ENCODE measurements at places on chromosomes 1 and 21.

DNA sequence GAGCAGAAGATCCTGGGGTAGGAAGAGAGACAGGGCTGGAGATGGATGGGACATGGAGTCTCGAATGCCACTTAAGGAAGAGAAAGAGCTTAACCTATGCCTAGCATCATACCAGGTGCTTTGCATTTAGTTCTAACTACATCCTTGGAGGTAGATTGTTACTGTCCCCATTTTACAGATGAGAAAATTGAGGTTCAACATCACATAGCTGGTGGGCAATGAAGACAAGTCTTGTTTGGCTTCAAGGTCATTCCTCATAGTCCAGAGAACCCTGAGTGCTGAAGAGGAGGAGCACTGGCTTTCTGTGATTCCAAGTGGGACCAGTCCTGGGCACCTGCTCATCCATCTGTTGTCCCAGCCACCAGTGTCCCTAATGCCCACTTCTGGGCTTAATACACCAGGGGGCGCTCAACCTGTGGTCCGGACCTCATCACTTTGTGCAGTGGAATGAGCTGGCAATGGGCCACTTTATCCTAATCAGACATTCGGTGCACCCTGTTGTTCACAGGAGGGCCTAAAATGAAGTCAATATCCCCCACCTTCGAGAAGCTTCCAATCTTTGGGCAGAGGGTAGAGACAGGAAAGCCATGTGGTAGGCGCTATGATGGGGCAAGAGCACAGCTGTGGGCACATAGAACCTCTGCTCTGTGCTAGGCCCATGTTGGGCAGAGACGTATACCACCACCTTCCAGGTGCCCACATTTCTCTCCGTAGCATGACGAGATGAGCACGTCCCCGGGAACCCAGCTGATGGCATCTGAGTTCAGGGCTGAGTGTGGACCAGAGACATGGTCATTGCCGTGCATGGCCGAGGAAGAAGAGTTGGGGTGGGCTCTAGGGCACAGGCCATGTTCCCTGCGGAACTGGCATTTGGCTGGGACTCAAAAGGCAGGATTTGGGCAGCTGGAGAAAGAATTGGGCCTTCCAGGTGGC lies 9.2 kb downstream of the RPS6KA1 start:
- no peak for DNase-seq

DNA sequence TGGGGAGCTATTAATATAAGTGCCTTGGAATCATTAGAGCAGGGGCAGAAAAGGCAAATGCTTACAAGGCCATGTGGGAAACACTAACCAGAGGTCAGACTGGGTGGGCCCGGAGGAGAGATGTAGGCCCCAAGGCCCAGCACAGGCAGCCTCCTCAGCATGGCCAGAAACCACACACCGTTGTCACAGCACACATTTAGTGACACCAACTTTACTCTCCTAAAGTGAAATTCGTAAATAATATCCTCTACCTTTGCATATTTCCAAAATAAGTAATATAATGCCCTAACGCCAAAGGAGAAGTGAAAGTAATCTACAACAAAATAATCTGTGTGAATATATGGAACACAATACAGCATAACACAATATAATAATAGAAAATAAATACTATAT lies 62.6 kb downstream of the KIF21B start:
- no peak for DNase-seq

GRCh38 chr21:39881661-39882060 lies 14.4 kb downstream of the PCP4 start:
- no peak for DNase-seq

DNA sequence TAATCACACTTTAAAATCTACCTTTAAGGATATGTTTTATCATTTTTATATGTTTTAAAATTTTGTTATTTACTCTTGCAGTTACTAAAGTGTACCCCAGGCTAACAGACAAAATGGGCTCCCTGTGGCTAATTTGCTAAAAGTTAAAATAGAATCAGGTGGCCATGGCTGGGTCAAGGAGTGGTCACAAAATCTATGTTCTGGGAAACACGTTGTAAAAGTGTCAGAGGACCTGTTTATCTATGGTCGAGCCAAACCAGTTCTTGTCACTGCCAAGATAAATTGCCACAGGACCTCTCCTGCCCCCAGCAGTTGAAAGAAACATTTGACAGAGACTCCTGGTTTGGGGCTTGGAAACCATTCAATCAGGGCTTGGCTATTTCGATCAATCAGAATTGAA lies 21.2 kb upstream of the TTLL7 start:
- DNase-seq, result no peak

DNA sequence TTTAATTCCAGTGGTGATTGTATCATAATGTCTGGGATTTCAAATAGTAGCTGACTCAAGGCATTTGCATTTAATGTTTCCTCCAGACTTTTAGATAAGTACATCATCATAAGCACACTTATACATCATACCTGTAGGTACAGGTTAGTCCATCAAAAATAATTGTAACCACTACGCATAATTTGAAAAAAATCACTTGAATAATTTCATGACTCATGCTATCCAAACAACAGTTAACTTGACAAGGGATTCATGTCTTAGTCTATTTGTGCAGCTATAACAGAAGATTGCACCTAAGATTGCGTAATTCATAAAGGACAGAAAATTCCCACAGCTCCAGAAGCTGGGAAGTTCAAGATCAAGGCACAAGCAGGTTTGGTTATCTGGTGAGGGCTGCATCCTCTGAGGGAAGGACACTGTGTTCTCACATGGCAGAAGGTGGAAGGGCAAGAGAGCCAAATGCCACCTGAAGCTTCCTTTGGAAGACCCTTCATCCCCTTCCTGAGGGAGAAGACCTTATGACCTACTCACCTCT lies 801.7 kb upstream of the BRINP3 start:
- no peak for DNase-seq

GRCh38 chr1:214107322-214108096 lies 119.7 kb downstream of the PROX1 start:
- no peak for DNase-seq

- DNase-seq, result no peak
Measured at GRCh38 chr1:218494449-218494852, 149.3 kb downstream of the TGFB2 start.

GRCh38 chr1:240405751-240406150 lies 206.2 kb downstream of the GREM2 start:
- DNase-seq, result no peak

- DNase-seq, result no peak
Measured at GRCh38 chr21:32562915-32563314, 22.4 kb downstream of the TCP10L start.

DNA sequence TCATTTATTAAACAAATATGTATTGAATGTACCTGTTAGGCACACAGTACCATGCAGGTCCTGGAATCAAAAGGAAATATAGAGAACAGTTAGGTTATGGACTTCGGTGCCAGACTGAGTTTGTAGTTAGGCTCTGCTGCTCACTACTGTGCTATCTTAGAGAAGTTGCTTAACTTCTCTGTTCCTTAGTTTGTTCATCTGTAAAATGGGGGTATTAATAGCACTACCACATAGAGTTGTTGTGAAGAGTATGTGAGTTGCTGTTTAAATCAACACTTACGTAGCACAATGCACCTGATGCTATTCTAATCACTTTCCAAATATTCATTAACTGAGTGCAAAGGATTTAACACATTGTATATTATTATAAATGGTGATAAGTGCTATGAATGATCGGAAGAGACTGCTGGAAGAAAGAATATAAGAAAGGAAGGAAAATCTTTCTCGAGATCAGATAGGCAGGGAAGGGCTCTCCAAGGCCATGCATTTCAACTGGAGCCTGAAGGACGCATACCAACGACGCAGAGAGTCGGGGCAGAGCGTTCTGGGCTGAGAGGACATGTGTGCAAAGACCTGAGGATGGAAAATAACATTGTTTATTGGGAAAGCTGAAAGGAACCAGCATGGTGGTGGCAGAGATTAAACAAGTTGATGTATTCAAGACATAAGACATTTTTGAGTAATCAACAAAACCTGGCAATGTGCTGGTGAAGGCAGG lies 3.5 kb upstream of the AKNAD1 start:
- no peak for DNase-seq

DNA sequence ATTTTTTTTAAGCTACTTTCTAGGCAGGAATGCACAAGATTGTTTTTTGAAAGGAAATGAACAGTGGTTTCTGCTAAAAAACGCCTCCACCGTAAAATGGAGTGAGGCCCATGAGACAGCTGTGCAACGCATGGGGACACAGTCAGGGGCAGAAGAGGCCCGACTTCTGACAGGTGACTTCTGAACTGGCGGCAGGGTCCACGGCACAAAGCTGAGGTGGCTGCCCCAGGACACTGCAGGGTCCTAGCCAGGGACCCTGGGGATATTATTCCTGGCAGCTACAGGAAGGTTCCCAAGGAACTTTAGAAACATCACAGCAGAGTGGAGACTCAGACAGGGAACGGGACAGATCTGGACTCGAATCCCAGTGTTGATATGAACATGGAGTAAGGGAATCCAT lies 75.1 kb downstream of the SIM2 start:
- no peak for DNase-seq

- DNase-seq, result no peak
Measured at GRCh38 chr1:245345191-245345884, 190.6 kb downstream of the KIF26B start.

GRCh38 chr1:3502641-3503524 lies 48.4 kb downstream of the ARHGEF16 start:
- no peak for DNase-seq

DNA sequence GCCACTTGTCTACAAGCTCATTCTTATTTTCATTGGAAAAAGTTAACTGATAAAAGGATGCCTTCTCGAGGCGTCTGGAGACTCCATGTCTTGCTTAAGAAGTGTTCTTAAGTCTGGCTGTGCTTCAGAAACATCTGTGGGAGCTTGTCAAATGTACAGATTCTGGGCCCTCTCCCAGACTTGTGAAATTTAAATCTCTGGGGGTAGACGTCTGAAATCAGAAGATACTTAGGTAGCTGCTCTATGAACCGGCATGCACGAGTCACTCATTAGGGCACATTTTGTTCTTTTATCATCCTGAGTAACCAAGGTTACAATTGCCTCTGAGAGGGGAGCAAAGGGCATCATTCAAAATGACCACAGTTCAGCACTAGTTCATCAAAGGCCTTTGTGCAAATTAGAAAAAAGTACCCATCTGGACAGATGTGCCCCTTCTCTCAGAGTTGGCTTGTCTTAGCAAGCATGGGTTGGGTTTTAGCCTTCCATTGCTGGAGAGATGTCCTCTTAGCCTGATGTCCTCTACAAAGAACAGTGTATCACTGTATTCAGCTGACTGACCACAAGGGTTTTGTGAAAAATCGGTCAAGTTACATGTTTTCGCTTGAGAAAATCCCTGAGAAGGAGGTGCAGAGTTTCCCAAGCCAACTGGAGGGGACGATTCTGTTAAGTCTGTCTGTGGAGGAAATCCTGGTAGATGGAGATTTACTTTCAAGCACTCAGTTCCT lies 156.9 kb downstream of the ASTN1 start:
- DNase-seq, result no peak

DNA sequence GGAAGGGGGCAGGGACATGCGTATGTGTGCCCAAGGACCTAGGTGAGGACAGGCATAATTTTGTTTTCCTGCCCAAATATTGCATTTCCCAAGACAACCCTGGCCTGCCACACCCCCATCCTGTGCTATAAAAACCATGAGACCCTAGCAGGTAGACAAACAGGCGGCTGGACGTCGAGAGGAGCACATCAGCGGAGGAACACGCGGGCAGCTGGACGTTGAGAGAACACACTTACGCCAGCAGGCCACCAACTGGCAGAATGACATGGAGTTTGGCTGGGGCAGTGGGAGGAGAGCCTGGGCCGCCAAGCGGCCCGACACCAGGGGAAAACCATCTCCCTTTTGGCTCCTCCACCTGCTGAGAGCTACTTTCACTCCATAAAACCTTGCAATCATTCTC lies 3.0 kb upstream of the FGGY start:
- no peak for DNase-seq

DNA sequence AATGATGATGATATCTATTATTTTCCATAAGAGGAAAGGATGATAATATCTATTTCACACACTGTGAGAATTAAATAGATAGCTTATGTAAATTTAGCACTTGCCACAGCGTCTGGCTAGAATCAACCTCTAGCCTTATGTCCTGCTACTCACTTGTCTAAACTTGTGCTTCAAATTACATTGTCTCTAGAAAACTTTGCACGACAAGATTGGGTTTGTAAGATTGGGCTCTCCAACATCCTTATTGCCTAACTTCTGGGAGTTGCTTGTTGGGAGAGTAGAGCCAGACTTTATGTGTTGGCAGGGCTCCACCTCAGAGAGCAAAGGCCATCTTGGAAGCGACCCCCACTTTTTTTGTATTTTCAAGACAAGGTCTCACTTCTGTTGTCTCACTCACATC lies 50.0 kb upstream of the POGK start:
- no peak for DNase-seq

DNA sequence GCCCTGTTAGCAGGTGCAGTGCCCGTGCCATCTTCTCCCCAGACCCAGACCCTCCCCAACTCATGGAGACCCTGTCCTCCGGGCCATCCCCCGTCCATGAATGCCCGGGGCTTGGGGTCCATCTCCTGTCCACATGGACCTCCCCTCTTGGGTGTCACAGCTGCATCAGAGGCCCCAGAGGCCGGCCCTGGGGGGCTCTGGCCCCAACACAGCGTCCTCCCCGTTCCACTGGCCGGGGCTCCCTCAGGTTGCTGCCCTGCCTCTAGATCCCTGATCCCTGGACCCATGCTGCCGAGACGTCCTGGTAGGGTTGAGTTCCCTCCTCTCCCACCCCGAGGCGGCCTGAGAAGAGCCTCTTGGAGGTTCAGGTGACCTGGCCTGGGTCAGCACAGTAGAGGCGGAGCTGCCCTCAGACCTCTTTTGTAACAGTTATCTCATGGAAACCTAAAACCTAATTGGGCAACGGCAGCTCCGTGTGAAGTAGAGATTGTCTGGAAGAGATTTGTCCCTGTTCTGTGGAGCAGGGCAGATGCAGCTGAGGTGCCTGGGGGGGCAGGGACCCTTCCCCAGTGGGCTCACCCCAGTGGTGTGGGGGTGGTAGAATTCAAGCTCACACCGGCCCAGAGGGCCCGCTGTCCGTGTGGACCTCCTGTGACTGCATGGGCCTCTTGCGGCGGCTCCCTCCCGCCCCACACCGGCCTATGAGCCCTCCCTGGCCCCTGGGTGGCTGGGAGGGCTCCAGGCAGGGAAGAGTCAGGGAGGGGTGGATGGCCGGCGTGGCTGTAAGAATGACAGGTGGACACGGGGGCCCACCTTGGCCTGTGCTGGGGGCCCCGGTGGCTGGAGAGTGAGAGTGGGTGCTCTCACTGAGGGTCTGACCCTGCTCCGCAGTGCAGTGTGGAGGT lies 56.1 kb downstream of the SKI start:
- DNase-seq, result no peak

DNA sequence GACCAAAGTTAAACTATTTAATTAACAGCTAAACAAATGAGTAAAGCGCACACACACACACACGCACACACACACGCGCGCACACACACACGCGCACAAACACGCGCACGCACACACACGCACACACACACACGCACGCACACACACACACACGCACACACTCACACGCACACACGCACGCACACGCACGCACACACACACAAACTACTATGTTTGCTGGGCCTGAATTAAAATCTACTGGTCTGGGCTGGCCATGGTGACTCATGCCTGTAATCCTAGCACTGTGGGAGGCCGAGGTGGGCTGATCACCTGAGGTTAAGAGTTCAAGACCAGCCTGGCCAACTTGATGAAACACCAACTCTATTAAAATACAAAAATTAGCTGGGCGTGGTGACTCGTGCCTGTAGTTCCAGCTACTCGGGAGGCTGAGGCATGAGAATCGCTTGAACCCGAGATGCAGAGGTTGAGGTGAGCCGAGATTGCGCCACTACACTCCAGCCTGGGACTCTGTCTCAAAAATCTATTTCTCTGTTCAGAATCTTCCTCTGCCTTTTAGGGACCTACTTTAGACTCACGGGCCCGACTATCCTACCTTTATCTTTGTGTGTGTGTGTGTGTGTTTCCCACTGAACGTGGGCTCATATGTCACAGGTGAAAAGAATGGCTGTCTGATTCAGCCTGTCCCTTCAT lies 37.5 kb upstream of the DNAJC11 start:
- DNase-seq, result no peak
